Epithelial cell of esophagus (primary cell): ENCODE measurements at places on chromosomes 7 and 10.

- no peak for DNase-seq
Observed at GRCh38 chr10:118076705-118077104, 30.0 kb upstream of the RAB11FIP2 start.

DNA sequence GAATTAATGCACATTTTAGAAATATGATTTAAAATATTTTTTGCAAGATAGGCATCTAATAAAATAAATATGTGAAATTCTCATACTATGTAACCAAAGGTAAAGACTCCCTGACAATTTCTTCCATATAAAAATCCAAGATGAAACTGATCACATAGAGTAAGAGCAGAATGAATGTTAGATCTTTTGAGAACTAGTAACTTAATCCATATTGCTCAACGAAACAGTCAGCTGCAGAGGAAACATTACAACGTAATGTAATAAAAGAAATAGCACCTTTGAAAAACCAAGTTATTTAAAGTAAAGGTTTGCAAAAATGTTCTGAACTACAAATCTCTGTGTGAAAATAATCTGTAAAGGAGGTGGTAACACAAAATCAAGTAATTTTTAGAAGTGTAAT, 28.8 kb downstream of the HACD1 start:
- DNase-seq: no peak

GRCh38 chr10:49387071-49387470, 8.8 kb downstream of the DRGX start:
- peak; percentile 98 for DNase-seq

- no peak for DNase-seq
Observed at GRCh38 chr7:151732292-151732691, 144.6 kb downstream of the PRKAG2 start.

- no peak for DNase-seq
Observed at GRCh38 chr7:2123360-2123759, 109.4 kb downstream of the MAD1L1 start.

DNA sequence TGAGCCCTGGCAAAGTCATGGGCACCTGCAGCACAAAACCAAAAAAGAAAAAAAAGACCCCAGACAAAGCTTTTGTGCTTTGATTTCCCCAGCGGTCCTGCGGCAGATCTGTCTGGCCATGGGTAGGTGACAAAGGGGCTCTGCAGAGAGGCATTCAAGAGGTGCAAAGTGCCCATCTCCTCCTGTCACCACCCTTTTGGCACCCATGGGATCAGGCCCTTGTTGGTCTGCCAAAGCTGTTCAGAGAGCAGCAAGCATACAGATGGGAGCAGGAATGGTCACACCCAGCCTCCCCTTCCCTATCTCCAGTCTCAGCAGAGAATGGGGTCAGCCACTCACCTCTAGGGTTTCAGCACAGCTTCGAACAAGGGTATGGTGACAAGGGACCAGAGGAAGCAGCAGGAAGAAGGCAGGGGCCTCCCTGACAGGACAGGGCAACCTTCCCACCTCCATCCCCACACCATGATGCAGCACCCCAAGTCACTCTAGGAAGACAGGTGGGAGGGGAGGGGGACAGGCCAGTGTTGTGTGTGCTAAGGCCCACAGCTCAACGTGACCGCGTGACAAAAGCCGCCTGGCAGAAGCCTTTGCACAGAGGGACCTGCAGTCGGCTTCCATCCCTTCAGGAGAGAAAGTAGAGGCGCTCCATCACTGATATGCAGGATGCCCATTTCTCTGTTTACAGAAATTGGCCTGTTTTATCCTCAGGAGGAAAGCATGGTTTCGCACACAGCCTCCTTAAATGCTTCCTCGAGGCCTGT, 6.3 kb downstream of the CAMK2G start:
- DNase-seq: no peak

GRCh38 chr7:137944168-137944567, 57.7 kb downstream of the CREB3L2 start:
- no peak for DNase-seq

GRCh38 chr10:17196045-17196444, 5.4 kb downstream of the TRDMT1 start:
- no peak for DNase-seq

GRCh38 chr10:109996766-109997171, 11.0 kb upstream of the ADD3 start:
- DNase-seq: no peak

DNA sequence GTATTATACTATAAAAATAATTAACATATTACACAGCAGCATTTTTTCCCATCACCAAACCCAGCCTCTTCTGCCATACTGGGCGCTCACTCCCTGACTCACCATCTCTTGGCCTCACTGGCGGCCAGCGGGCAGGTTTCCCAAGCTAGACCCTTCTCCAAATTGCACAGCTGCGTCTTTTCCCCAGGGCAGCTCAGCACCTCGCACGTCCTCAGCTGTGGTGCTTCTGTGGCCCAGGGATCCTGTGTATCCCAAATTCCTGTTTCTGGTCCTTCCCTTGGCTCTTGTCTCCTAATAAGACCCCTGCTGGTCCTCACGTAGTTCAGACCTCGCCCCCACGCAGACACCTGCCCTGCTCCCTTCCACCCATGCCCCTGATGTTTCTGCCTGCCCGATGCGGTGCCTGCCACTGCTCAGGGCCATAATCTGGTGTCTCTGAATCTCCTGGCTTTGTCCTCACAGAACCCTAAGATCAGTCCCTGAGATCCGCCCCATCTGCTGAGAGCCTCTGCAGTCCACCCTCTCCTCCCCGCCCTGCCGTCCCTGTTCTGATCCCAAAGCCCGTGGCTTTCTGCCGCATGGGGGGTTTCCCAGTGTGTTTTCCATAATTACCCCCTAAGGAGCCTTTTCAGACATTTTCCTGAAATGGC, 290.1 kb downstream of the TCERG1L start:
- DNase-seq: no peak

- DNase-seq: no peak
Observed at GRCh38 chr10:1126461-1126860, 70.3 kb downstream of the WDR37 start.

DNA sequence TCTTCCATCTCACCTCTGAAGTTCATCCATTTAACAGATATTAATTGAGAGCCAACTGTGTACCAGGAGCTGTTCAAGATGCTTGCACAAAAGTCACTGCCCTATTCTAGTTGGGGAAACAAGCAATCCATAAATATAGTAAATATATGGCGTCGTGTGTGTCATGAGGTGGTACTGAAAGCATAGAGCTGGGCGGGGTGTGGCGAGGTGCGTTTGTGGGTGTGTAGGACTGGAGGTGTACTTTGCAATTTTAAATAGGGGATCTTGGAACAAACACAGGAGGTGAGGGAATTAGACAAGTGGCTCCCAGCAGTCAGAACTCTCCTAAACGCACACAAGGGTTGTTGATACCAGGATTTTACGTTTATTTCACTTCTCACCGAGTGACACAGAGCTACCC, 490 bp upstream of the ZNF239 start:
- DNase-seq: no peak

- DNase-seq: no peak
Observed at GRCh38 chr7:43679210-43680068, 49.9 kb downstream of the COA1 start.

GRCh38 chr7:159066816-159067575, 77.7 kb downstream of the VIPR2 start:
- DNase-seq: no peak

GRCh38 chr10:102274062-102274461, 28.7 kb downstream of the GBF1 start:
- no peak for DNase-seq

DNA sequence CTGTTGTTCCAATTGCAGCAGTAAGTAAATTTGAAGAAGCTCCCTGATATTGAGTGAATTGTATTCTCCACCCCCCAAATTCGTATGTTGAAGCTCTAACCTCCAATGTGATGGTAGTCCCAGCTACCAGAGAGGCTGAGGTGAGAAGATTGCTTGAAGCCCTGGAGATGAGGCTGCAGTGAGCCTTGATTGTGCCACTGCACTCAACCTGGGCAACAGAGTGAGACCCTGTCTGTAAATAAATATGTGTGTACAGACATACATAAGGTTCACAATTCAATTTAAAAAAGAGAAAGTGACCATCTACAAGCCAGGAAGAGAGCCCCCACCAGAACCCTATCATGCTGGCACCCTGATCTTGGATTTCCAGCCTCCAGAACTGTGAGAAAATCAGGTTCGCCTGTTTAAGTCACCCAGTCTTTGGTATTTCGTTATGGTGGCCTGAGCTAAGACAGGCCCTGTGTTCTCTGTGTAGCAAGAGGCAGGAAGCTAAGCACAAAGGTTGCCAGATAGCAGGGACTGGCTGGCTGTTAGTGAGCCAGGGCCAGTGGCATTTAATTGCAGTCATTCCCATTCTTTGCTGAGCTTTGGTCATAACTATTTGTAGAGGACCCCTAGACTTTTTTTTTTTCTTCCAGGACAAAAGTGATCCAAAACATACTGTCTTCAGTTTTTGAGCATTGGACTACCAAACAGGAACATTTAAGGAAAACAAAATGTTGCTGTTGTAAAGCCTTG, 45.6 kb downstream of the AUTS2 start:
- no peak for DNase-seq
